ENCODE measurements at places on chromosomes 6 and 20.
A peak's percentile ranks its signal among the peaks of the same experiment; 100 is the strongest.

- no peak for DNase-seq
These were observed 294.6 kb upstream of the ZNF337 start for GRCh38 chr20:25991051-25991755.

DNA sequence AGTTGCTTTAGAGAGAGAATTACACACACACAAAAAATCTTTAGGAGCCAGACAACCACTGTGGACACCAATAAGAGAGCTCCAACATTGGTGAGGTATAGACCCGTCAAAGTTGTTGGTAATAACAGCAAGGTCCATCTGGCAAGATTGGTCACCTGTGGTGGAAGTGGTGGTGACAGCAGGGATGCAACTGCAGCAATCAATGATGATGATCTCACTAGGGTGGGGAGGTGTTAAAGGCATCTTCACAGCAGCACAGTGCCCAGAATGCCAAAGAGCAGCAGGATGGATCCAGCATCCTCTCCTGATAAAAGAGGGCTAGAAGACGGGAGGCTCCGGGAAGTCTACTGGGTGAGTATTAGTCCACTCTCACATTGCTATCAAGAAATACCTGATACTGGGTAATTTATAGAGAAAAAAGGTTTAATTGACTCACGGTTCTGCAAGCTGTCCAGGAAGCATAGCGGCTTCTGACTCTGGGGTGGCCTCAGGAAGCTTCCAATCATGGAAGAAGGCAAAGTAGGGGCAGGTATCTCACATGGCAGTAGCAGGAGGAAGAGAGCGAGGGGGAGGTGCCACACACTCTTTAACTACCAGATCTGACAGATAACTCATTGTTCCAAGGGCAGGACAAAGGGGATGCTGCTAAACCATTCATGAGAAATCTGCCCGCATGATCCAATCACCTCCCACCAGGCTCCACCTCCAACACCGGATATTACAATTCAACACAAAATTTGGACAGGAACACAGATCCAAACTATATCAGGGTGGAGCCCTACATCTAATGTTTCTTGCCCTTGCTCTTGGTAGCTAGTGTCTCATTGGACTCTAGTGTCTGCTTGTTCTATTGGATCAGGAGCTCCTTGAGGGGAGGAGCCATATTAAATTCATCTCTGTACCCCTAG, 48.9 kb downstream of the KLHL31 start:
- DNase-seq = no peak

DNA sequence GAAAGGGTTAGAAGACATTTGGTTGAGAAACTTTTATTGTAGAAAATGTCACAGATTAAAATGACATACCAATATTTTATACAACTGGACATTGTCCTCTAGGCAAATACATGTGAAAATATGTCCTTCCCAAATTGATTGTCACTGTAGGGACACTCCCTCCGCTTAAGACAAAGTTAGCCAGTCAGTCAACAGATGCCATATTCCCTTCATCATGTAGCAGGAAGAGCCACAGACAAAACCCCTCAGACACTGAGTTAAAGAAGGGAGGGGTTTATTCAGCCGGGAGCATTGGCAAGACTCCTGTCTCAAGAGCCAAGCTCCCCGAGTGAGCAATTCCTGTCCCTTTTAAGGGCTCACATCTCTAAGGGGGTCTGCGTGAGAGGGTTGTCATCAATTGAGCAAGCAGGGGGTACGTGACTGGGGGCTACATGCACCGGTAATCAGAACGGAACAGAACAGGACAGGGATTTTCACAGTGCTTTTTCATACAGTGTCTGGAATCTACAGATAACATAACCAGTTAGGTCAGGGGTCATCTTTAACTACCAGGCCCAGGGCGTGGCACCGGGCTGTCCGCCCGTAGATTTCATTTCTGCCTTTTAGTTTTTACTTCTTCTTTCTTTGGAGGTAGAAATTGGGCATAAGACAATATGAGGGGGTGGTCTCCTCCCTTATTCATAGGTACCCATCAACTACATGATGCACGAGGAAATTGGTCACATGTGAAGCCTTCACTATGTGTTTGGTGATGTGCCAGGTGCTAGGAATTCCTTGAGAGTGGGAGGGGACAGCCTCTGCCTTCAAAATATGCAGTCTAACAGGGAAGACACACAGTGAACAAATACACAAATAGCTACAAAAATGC, 155.7 kb upstream of the CDYL start:
- DNase-seq = no peak

DNA sequence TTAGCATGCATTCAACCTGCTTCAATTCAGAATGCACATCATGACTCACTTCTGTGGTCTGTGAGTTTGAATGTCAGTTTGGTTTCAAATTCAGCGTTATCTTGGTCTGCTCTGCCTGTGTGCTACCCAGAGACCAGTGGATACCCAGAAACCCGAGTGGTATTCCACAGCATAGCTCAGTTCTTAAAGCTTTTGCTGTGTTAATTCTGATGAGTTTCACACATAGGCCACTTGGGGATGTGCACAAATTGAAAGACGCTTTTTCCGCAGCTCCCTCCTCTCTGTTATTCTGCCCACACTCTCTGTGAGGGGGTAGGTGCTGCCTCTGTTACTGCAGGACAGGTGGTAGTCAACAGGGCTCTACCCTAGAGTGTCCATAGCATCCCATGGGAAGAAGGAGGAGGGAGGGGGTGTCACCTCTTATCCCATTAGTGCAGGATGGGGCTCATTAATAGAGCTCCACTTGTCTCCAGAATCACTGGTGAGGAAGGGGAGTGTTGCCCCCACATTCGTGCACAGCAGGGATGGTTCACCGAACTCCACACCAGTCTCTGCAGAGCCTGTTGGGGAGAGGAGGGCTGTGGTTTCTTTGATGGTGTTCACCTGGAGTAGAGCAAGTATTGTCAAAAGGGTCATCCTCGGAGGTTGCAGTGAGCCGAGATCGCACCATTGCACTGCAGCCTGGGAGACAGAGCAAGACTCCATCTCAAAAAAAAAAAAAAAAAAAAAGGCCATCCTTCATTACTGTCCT, 29.2 kb upstream of the SDCBP2 start:
- DNase-seq = no peak

DNA sequence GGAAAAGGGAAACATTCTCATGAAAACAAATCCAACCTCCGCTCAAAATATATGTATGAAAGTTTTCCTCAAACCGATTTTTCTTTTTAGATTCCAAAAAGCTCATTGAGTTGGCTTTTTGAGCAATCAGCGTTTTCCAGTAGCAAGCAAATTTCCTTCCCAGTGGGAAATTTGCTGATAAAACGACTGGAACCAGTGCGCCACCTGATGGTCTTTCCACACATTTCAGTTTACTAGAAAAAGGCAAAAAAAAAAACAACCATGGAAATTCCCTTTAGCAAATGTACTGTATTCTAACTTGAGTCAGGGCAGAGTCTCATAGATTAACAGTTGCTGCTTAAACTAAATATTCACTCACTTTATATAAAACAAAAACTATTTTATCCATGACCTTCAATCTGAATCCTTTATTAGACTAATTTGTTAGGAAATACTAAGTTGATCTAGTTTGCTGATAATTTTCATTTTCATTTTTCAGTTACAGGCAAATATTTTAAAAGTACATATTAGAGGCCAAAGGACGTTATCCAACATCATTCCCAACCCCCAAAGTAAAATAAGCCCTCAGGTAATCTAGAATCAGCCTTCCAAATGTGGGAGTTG, 271.5 kb downstream of the FOXA2 start:
- DNase-seq = peak; percentile 47

DNA sequence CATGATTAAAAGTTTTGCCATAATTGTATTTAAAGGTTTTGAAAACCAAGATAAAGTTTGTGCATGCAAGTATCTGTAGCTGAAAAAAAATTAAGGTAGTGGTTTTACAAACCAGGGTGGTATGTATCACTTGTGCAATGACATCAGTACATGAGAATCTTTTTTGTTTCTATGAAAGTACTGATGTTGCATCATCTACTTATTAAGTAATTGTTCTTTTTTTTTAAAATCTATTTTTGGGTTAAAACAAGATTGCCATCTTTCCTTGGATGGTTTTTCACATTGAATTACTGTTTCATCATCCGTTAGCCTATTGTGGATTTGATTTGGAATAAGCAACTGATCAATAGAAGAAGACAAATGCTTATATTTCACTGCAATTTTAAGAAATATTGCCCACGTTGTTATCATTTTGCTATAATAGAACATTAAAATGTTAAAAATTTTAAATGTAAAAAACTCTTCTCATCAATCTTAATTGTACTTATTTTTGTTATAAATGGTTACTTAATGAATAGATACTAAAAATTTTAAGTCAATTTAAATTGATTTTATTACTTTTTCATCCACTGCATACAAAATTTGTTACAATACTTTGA, 39.8 kb upstream of the TAGAP start:
- DNase-seq = no peak

- no peak for DNase-seq
These were observed 59.6 kb downstream of the PRDM1 start for GRCh38 chr6:106145741-106146227.

DNA sequence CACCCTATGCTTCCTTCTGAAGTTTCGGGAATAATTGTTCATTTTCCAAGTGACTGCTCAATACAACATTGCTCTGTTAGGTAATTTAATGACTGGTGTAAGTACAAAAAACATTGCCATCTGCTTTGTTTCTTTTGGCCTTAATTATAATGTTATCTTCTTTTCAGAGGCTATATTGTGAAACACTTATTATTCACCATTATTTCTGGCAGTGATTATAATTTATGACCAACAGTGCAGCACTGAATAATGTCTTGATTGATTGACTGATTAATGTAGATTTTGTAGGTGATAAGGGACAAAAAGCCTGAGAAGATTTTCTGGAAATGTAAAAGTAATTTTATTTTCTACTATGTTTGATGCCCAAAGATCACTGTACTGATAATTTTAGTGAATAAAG, 377.7 kb downstream of the PLCB1 start:
- DNase-seq = no peak

GRCh38 chr6:11535801-11536230, 1.7 kb upstream of the TMEM170B start:
- DNase-seq = no peak

DNA sequence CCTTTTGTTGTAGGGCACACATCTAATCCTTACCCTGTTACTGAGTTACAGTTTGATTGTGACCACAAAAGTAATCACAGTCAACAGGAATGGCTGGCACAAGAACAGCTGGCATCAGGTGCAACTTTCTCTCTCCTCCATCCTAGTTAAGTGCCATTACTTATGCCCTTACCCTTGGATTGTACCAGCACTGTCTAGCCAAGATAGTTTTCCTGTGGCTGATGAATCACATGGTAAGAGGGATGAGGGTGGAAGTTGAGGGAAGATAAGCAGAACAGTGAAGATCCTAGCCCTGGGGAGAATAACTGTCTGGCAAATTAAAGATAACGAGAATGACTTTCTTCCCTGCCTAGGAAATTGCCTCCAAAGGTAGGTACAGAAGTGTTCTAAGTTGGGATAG, 42.0 kb downstream of the RNF217 start:
- DNase-seq = no peak

DNA sequence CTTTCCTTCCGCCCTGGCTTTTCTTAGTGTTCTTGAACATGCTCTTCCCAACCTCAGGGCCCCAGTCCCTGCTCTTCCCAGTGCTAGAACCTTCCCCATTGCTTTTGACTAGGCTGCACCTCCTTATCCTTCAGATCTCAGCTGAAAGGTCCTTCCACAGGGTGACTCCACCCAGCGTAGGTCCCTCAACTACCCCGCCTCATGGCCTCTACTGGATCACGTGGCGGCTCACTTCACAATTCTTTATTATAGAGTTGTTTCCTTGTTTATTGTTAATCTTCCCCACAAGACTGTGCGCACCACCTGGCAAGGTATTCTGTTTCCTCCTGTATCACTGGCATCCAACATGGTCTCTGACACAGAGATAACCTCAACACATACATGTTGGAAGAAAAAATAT, 31.2 kb downstream of the TTLL9 start:
- no peak for DNase-seq

- peak; percentile 40 for DNase-seq
These were observed 167.4 kb upstream of the OLIG3 start for GRCh38 chr6:137661601-137662000.

DNA sequence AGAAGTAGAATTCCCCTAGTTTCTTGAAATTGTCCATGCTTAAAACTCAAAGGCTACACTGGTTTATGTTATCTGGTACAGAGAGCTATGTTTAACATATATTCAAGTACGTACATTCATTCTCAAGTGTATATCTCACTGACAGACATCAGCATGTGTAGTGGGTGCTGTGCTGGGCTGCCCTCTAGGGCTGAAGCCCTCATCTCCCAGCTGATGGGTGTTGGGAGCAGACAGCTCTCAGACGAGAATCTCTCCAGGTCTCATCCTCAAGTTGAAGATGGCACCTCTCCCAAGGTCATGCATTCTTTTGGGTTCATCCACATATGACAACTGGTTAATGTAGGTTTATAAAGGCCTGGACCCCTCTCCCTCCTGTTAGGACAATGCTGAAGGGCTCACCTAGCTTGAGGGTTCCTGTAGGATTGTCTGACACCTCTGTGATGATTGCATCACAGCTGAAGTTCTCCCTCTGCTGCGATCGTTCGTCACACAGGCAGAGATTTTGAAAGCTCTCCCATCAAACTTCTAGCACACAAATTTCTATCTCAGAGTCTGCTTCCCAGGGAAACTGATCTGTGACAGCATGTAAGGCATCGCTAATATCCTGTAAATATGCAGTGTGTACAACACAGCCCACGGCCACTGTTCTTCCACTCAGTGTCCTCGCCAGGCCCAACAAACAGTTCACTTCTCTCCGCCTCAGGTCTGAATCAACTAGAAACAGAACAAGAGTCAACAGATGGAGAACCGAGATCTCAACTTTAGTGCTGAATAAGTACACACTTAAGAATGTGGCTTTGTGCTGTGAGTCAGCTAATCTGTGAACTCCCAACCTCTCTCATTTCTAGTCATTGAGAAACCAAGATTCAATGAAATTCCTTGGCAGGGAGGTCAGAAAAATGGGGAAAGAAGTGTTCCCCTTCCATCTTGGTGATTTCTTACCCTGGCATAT, 43.2 kb downstream of the PREP start:
- DNase-seq = no peak

DNA sequence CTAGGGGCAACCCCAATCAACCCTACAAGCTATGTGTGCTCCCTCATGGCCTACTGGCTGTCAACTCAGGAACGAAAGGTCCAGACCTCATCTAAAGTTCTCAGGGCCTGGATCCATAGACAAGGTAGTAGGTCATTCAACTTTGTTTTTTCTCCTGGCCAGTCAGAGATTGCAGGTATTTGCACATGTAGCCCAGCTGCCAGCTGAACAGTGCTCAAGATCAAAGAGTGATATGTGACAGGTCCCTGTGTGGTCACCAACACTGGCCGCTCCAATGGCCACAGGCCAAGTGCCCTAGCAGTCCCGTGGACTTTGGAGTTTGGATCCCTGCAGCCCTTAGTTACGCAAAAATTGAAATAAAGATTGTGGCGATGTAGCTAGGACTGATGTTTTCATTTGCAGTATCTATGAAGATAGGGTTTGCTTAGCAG, 60.6 kb upstream of the ATXN1 start:
- no peak for DNase-seq

GRCh38 chr6:125808060-125808459, 17.3 kb downstream of the NCOA7 start:
- DNase-seq = no peak

GRCh38 chr6:44622956-44623355, 235.4 kb downstream of the CDC5L start:
- DNase-seq = no peak

GRCh38 chr6:170106906-170107525, 183.9 kb downstream of the DLL1 start:
- DNase-seq = no peak

All from NCI-H82 (cell line).